ENCODE measurements at places on chromosomes 6 and 20.

GRCh38 chr20:21508230-21509078, 5.4 kb downstream of the NKX2-2 start:
- no peak for DNase-seq

GRCh38 chr6:15332446-15332845, 86.6 kb downstream of the JARID2 start:
- no peak for DNase-seq

GRCh38 chr20:62928246-62928939, 2.1 kb upstream of the DIDO1 start:
- DNase-seq: no peak

- DNase-seq: no peak
Measured at GRCh38 chr6:89310929-89311328, 4.2 kb downstream of the GABRR2 start.

GRCh38 chr6:142728910-142729481, 216.0 kb downstream of the HIVEP2 start:
- DNase-seq: no peak

DNA sequence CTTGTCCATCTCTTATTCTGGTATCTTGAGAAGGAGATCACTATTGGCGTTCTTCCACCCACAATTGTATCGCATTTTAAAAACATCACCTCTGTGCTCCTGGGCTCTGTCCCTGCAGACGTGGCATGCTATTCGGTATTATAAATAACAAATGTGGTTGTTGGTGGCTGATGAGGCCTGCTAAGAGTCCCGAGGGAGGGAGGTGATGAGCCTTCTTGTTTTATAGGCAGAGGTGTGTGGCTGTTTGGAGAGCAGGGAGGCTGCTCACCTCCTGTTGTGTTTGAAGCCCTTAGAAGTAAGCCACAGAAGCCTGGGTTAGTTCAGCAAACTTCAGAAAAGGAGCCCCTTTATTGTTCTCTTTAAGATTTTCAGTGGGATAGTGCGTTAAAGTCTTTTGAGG, 15.6 kb downstream of the MANBAL start:
- no peak for DNase-seq

DNA sequence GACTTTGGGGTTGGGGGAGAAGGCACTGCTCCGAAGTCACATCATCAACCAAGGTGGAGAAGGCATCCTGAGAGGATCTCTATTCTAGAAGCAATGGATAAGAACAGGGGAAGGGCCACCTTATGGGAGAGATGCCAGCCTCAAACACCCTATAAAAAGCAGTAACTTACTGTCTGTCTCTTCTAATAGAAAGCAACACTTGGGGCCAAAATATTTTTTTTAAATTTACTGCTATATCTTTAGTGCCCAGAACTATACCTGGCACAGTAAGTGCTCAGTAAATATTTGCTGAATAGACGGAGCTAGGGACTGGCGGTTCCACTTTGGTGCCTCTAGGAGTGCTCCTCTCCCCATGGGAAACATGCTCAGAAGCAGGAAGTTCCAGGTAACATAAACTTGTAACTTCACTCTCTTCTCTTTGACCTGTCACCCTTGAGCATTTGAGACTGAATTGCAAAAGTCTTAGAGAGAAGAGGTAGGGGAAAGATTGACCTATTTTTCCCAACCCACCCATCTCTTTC, 807 bp upstream of the OTOR start:
- no peak for DNase-seq

GRCh38 chr6:118719351-118720124, 68.1 kb upstream of the CEP85L start:
- DNase-seq: no peak

- no peak for DNase-seq
Measured at GRCh38 chr6:17021539-17021889, 80.3 kb upstream of the STMND1 start.

DNA sequence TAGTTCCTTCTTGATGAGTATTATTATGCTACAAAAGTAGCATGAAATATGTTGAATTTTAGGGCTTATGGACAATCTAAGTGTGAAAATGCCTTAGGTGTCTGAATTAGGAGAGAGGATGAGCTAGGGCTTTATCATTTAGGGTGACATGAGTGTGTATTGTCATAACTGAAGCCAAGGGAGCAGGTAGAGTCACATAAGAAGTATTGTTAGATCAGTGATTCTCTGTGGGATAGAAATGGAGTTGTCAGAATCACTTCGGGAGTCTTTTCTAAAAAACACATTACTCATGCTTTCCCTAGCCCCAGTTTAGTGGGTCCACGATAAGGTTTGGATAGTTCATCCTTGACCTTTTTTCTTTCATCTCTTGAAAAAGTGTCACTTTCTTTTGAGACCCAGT, 16.4 kb downstream of the ZFAND3 start:
- DNase-seq: no peak

DNA sequence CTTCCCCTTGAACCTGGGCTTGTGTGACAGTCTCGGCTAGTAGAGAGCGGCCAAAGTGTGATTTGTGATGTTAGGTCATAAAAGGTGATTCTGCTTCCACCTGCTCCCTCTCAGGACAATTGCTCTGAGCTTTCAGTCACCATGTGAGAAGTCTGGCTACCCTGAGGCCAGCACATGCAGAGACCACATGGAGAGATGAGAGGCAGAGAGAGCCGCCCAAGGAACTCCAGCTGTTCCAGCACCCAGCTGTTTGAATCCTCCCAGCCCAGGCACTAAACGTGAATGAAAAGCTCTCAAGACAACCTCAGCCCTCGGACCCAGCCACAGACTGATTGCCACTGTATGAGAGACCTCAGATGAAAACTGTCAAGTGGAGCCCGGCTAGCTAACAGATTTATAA, 143.4 kb upstream of the EEF1E1 start:
- DNase-seq: no peak

DNA sequence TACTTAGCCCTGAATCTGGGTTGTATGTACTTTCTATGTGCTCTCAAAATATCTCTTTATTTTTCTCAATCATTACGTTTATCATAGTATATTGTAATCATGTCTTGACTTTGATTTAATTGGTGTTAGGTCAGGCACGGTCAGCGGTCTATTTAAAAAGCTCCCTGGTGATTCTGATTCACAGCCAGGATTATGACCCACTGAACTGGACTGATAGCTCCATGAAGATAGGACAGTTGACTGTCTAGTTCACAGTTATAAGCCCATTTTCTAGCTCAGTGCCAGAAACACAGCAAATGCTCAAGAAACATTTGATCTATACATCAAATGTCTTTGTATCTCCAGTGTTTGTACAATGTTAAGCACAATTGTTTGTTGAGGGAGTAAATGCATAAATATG, 111.5 kb upstream of the CCN2 start:
- DNase-seq: no peak

DNA sequence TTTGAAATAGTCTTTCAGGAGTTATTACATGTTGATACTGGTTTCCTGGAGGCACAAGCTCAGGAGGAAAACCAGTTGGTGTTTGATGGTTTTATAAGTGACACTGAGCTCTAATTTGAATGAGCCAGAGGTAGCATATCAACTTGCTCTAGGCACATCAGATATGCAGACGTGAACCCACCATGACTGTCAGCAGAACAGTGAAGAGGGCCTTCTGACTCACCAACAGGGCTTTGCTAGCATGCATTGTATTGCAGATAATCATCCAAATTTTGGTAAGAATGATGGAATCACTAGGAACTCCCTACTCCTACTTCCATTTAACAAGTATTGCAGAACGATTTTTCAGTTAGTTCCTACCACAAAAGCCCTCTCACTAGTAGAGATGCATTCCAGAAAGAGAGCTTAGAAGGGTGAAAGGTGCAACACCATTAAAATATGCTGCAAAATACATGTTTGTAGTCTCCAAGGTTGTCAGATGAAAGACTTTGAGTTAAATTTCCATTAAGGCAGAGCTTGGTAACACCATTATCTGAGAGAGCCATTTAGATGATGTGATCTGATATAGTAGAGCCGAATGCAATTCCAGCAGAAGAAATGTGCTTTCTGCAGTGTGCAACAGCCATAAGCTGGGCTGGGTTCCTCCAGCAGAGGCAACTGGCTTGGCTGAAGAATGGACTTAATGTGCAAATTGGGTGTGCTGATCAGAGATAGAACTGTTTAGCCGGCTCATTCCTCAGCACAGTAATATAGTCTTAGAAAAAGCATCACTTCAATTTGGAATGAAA, 968.7 kb upstream of the ADGRB3 start:
- DNase-seq: no peak
